ENCODE measurements at places on chromosomes 4 and X.

GRCh38 chr4:1204828-1205585 is 32.6 kb upstream of the SPON2 start:
- no peak for DNase-seq

GRCh38 chrX:12065251-12065650 is 73.0 kb upstream of the FRMPD4 start:
- peak; percentile 17 for DNase-seq

DNA sequence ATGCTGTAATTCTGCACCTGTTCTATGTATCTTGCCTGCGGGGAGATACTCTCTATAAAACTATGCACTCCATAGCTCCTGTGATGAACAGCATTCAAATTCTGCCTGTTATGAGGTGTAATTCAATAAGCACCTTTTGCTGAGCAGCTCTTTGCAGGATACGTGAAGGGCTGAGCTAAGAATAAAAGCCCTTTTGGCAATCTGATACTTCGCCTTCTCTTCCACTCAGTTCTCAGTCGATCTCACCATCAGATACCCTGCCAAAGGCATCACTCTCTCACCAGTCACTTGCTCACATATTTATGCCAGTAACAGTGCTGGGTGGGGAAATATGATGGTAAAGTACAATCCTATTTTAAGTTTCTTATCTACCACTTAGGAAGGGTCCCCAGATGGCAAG is 67.2 kb downstream of the RPS3A start:
- no peak for DNase-seq

GRCh38 chrX:153776120-153776599 is 4.7 kb upstream of the SRPK3 start:
- DNase-seq, result no peak

Data from urothelium cell line (cell line).